ENCODE measurements at places on chromosomes 3 and 15.
A peak's percentile ranks its signal among the peaks of the same experiment; 100 is the strongest.

- no peak for DNase-seq
Observed at GRCh38 chr15:70503073-70503745, 260.1 kb downstream of the UACA start.

- DNase-seq: no peak
Observed at GRCh38 chr3:193761969-193762368, 169.0 kb downstream of the OPA1 start.

DNA sequence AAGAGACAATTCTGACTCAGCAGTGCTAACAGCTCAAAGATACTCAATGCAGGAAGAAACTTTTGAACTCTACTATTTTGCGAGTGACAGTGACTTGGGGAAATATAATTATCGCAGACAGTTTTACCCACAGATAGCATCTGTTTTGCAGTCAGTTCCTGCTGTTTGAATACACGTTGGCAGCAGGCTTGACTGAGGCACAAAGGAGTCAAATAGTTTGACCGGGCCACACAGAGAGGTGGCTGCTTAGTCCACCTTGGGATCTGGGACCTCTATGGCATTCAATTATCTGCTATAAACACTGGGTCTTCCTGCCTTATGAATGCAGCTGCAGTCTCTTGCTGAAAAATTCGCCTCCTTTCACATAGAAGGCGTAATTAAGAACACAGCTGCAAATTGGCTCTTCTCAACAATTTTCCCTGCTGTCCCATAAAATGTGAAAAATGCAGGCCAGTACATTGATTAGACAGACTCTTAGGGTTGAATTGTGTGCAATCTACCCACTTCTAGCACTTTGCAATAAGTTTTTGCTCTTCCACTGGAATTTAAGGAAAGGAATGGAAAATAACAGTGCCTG is 56.5 kb downstream of the OTOL1 start:
- DNase-seq: no peak

DNA sequence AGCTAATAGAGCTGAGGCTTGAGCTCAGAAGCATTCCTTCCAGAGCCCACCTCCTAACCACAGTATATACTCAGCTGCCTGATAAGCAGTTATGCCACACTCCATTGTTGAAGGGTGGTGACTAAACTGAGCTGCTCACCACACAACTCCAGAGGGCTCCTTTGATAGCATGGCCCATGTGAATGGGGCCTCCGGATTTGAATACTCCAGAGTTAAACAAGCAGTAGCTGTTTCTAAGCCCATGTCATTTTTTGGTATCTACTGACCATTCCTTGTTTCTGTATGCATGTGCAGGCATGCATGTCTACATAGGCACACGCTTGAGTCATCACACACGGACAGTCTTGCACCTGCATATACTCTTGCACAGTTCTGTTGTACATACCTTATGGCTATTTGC is 28.9 kb downstream of the IGSF10 start:
- no peak for DNase-seq

DNA sequence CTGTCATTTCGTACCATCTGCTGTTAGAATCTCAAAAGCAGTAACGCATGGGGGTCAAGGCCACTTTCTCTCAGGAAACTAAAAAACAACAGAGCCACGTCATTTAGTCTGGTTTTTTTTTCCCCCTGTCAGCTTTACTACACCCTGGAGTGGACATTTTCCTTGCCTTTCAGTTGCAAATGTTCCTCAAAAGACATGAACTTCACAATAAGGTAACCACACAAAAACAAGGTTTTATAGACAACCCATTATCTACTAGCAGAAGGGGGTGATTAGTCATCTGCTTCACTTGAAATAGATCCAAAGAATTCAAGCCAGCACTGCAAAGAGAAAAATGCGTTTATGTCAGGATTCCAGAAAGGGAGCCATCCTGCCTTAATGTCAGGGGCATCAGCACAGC is 171.8 kb upstream of the CDIN1 start:
- DNase-seq: peak; percentile 67

DNA sequence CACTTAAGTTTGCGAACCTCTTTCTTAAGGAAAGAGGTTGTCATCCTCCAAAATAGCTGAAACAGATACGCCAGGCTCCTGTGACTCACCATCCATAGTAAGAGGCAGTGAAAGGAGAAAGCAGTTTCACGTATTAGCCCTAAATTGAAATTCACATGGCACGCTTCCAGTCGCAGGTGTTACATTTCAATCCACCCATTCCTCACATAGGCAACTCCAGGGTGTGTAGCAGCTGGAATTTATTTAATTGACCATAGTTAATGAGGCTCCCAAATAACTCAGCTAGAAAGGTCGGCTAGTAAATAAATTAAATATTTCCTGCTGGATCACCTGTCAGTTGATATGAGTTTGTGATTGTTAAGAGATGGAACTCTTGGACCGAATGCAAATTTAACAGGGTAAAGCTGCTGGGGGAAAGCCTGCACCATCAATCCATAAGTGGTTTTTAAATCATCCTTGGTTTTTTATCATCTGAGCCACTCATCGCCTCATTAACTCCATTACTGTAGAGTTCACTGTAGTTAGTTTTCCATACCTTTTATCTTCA is 19.6 kb downstream of the NSUN3 start:
- no peak for DNase-seq

- no peak for DNase-seq
Observed at GRCh38 chr15:59180945-59181600, 25.6 kb upstream of the LDHAL6B start.

Measured in fibroblast of skin of left biceps (primary cell).